ENCODE measurements at places on chromosomes 13 and 19.

DNA sequence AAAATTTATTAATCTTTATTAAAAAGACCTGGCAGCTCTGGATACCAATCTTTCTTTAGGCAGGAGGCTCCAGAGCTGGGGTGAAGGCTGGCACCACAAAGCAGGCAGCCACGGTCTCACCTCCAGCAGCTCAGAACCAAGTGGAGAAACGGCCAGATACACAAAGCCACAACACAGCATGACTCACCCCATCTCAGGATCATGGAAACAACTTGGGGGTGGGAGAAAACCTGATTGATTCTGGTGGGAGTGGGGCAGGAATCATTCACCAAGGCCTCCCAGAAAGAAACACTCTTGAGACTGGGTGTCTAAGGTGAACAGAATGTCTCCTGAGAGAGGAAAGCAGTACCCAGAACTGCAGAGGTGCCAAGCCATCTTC is 64.2 kb downstream of the CRYL1 start:
- DNase-seq: no peak

DNA sequence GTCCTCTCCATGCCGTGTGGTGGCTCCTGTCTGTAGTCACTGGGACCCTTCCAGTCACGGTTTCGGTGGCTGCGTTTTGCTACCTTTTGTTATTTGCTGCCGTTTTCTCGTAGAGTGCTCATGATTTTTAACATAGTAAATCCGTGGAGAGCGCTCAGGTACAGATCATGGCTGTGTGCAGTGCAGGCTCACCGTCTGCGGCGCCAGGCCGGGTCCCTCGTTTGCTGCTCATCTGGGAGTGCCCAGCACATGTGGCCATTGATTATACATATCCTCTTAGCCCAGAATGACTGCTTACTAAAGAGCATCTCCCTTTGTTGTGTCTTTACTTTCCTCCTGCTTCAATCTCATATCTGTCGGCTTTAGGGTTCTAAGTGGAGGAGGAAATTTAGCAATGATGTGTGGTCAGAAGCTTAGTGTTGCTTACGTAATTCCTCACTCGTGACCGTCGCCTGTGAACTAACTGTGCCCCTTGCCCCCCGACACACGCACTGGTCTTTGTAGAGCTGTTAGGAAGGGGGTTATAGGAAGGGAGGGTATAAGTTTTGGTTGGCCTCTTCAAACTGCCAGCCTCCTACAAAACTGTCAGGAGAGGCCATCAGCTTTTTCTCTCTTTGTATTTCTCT is 31.8 kb downstream of the TFDP1 start:
- no peak for DNase-seq

DNA sequence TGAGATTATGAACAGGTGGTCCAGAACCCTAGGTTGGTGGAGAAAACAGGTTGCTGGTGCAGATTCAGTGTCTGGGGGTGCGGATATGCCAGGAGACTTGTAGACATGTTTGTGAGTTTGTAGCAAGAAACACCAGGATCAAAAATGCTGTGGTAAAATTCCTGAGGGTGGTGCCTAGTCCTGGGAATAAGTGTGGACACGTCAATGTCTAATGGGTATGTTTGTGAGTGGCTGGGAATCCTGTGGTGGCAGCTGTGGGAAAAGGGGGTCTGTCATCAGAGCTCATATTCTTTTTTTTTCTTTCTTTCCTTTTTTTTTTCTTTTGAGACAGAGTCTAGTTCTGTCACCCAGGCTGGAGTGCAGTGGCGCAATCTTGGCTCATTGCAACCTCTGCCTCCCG is 7.2 kb downstream of the ZNF708 start:
- no peak for DNase-seq

- DNase-seq: no peak
Observed at GRCh38 chr13:65932587-65933239, 1297.4 kb downstream of the PCDH9 start.

GRCh38 chr13:35190241-35190640 is 248.2 kb downstream of the NBEA start:
- no peak for DNase-seq

DNA sequence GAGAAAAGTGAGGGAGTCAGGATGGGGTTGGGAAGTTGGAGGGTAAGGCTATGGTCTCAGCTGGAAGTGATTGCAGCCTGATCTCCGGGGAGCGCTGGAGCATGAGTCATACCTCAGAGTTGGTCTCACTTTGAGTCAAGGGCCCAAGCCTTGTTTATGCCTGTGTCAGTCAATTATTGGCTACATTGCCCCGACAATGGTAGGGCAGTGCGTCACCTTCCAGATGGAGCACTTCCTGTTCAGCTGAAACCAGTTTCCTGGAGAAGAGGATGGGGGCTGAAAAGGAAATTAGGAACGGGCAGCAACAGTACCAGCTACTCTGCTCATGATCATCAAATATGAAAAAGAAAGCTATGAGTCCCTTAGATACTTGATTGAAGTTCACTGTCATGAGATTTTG is 60.4 kb downstream of the ADGRE1 start:
- DNase-seq: no peak

- no peak for DNase-seq
Observed at GRCh38 chr19:37467608-37468090, 405 bp upstream of the ZNF569 start.

- peak; percentile 60 for DNase-seq
Observed at GRCh38 chr19:40221858-40222619, 3.9 kb upstream of the TTC9B start.

- DNase-seq: peak; percentile 9
Observed at GRCh38 chr13:101327871-101328270, 88.4 kb downstream of the NALCN start.

- no peak for DNase-seq
Observed at GRCh38 chr19:30411714-30412113, 39.5 kb downstream of the ZNF536 start.

DNA sequence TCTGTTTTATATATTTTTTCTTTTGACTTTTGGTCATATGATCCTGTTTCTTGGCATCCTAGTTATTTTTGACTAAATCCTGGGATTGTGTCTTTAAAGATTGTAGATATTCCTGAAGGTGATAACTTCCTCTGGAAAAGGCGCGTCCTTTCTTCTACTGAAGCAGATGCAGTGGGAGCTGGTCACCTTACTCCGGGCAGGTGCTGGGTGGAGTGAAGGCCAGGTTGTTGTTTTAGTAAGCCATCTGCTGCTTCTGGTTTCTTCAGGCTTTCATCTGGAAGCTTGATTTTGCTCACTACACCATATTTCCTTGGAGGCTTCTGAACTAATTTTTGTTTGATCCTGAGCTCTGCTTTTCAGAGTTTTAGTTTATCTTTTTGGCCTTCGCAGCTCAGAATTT is 21.5 kb downstream of the URI1 start:
- DNase-seq: no peak

DNA sequence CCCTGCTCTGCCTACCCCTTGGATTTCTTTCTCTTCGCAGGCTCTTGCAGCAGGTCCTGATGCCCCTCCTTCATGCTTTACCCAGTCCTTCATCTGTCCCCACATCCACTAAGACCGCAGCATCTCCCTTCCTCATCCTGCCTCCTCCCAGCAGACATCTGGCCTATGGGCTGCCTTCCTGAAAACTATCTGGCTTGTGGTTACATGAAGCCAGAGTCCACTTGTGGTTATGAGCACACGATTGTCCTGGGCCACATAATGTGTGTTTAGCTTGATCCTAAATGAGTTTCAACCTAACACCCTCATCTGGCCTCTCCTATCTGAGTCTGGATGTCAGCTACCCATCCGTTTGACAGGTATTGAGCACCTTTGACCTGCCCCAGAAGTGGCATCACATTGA is 5.5 kb upstream of the ZNF175 start:
- DNase-seq: no peak

DNA sequence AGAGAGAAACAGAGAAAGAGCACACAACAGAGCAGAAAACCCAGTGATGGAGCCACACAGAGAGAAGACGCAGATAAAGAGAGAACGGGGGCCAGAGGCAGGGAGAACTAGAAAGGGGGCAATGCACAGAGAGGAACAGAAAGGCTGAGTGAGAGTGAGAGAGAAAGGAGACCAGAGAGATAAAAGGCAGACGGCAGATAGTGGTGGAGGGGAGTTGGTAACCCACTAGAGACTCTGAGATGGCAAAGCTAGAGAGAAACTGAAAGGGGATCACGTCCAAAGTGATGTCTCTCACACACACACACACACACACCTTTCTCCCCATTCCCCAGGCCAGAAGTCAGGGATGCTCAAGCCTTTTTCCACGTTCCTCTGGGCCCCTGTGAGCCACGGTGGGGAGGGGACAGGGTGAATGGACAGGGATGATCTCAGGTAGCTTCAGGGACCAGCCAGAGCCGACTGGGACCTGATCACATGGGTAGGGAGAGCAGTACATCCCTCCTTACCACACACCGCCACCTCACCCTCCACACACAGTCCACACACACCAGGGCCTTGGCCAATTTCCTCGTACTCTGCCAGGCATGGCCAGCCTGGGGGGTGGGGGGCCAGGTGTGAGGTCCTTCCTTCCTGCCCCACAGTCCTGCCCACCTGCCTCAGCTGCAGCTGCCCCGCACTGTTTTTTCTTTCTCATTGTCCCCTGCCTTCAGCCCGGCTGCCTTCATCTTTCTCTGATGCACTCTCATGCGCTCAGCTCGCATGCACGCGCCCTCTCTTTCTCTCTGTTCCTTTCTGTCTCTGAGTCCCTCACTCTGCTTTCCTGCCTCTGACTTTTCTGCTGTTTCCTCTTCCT is 22.5 kb upstream of the POU2F2 start:
- DNase-seq: no peak

DNA sequence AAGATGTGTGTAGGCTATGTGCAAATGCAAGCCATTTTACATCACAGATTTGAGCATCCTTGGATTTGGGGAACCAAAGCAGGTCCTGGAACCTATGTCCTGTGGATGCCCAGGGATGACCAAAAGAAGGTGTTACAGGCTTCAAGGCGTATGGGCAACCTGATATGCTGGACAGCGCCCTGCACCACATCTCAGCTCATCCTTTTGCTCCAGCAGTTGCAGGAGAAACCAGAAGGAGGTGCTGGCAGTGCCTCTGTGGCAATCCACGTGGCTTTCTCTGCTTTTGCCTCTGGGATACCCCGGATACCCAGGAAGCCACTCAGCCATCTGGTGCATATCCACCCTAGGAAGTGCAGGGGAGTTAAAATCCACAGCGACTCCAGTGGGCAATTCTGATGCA is 110.3 kb upstream of the VSTM2B start:
- no peak for DNase-seq

DNA sequence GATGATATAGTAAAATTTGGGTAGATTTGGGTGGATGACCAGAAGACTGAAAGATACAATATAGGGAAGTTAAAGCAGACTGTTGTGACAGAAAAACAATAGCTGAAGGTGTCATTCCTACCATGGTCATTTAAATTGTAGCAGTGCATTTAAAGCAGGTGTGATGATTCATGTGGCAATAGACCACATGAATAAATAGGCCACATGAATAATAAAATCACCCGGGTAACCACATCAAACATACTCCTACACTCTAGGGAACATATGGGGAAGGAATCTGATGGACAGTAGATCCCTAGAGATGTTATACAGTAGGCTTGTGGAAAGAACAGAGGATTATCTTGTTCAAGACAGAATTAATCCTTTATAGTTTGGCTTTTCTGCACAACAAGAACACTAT is 392.6 kb downstream of the SLITRK5 start:
- DNase-seq: no peak

DNA sequence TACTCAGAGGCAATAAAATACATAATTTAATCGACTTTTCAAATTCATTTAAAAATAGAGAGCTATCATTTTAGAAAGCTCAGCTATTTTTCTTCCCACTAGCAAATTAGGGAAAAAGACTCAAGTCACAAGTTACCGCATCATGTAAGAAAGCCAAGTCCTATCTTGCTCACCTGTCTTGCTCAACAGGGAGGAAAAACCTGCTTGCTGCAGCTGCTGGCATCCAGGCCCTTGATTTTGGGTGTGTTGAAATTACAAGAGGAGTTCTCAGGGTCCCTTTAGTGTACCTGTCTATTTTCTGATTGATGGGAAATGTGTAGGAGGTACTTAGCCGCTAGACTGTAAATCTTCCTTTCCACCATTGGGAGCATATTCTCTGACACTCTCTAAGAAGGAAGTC is 22.2 kb downstream of the SLC10A2 start:
- DNase-seq: no peak

DNA sequence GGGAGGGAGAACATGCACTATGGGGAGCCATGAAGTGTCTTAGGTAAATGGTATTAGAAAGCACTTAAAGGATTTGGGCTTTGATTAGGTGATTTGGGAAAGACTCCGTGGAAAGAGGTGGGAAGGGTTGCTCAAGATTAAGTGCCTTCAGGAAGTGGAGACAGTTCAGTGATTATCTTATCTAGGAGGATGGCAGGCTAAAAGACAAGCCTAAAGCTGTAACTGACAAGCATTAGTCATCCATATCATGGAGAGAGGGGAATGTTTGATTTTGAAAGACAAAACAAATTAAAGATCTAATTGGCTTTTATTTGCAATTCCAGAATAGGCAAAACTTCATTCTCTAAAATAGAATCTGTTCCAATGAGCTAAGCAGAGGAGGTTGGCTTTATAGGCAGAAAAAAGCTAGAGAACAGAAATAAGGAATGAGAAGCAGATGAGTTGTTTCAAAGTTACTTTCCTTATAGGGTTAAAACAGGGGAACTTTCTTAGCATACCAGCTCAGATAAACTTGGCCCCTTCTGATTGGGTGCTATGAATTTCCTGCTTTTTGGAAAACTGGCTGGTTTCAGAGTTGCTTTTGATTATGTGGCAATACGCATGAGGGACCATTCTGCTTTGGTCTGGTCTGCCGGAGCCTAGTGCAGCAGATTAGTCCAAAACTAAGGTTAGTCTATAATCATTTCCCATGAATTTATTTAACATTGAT is 1.8 kb upstream of the DIAPH3 start:
- peak; percentile 56 for DNase-seq

- no peak for DNase-seq
Observed at GRCh38 chr19:5079071-5079774, 110.3 kb downstream of the KDM4B start.

DNA sequence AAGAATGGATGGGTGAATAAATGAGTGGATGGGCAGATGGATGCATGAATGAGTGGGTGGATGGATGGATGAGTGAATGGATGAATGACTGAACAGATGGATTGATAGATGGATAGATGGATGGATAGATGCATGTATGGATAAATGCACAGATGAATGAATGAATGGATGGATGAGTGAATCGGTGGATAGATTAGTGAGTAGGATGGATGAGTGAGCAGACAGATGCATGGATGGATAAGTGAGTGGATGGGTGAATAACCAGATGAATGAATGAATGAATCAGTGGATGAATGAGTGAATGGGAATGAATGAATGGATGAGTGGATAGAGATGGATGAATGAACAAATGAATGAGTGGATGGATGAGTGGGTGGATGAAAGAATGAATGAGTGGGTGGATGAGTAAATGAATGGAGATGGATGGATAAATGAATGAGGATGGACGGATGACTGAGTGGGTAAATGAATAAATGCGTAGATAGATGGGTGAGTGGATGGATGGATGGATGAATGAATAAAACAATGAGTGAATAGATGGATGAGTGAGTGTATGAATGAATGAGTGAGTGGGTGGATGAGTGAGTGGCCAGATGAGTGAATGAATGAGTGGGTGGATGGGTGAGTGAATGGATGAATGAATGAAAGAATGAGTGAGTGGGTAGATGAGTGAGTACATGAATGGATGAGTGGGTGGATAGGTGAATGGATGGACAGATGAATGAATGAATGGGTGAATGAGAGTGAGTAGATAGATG is 13.0 kb downstream of the GAS6 start:
- no peak for DNase-seq

GRCh38 chr13:37918116-37918714 is 48.6 kb upstream of the TRPC4 start:
- no peak for DNase-seq

- DNase-seq: no peak
Observed at GRCh38 chr13:39916330-39916729, 260.9 kb downstream of the COG6 start.
